Uterus (tissue), 4 donors: ENCODE measurements at places on chromosomes 7 and 10. TPM values are rescaled to one million over a fixed set of nuclear protein-coding genes. Genes with fewer than 3 reads are reported as not detected.

SORCS3 gene
- total RNA-seq: not detected

TMEM209 gene
- 19.4 TPM for total RNA-seq

GRCh38 chr7:21412410-21412851, 15.5 kb upstream of the SP4 start:
- no peaks in the 10 kb centered on the region for H3K36me3 ChIP-seq
- no peaks in the 10 kb centered on the region for H3K27me3 ChIP-seq
- H3K27ac ChIP-seq: no peak overlapping the region
- H3K4me1 ChIP-seq: no peaks in the 10 kb centered on the region

- no peak for DNase-seq
- H3K4me3 ChIP-seq: no peak overlapping the region
- no peaks in the 10 kb centered on the region for H3K4me1 ChIP-seq
- no peak overlapping the region for H3K27ac ChIP-seq
- no peaks in the 10 kb centered on the region for H3K27me3 ChIP-seq
These were observed 327.4 kb downstream of the PLXNA4 start for GRCh38 chr7:132248841-132249240.

DNA sequence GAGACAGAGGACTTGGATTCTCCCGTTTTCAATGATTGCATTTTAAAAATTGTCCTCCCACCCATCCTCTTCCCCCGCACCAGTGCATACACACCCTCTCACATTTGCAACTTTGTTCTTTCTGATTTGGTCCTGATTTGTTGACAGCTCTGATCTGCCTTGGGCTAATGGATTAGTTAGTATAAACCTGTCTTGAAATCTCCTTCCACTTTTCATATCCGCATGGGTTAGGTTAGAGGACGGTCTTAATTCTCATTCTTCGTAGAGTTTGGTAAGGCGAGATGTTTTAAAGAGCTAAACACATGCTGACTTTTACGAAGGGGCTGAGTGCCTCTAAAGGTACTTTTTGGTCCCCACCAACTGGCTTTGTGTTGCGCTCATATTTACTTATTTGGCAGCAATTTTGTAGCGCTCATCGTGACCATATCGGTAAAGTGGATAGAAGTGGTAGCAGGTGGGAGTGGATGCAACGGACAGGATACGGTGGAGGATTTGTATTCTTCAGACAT, 1.1 kb downstream of the AHR start:
- H3K4me1 ChIP-seq: no peaks in the 10 kb centered on the region
- no peak for DNase-seq
- H3K36me3 ChIP-seq: no peaks in the 10 kb centered on the region

- peak; percentile 68 for DNase-seq
- H3K4me3 ChIP-seq: no peak overlapping the region
- H3K36me3 ChIP-seq: no peaks in the 10 kb centered on the region
- H3K4me1 ChIP-seq: peaks cover 5% of the 10 kb centered on the region
- H3K27ac ChIP-seq: peak overlapping the region; percentile 88
These were observed 101.2 kb downstream of the RGS10 start for GRCh38 chr10:119441151-119441821.

DNA sequence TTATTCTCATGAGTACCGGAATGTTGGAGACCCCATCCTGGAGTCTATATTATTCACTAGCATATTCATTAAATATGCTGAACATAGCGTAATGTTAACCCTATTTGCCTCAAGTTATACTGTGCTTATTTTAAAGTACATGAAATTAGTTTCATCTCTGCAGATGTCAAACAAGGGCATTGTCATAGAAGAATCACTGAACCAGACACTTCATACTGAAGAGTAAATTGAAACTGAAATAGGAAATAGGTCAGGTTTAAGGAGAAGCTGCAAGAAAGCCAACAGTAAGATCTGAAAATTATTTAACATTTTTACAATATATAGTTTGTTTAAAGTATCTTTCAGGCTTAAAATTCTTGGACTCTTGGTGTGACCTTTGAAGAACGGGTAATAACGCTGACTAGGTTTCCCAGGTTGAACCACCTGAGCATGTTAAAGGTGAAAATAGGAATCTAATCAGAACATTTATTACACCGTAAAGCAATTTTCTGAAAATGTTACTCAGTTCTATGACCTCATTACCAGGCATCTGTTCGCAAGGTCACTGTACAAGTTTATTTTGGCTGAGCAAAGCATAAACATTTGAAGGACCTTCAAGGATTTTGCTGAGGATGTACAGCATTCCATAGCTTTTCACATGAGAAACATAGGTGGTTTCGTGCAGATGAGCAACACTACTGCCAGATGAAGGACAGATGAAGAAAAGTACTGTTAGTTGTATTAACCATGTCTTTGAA, 82.7 kb downstream of the REEP3 start:
- no peak overlapping the region for H3K4me3 ChIP-seq
- no peaks in the 10 kb centered on the region for H3K4me1 ChIP-seq
- DNase-seq: no peak
- no peaks in the 10 kb centered on the region for H3K27me3 ChIP-seq
- no peak overlapping the region for H3K27ac ChIP-seq
- no peaks in the 10 kb centered on the region for H3K36me3 ChIP-seq

DNA sequence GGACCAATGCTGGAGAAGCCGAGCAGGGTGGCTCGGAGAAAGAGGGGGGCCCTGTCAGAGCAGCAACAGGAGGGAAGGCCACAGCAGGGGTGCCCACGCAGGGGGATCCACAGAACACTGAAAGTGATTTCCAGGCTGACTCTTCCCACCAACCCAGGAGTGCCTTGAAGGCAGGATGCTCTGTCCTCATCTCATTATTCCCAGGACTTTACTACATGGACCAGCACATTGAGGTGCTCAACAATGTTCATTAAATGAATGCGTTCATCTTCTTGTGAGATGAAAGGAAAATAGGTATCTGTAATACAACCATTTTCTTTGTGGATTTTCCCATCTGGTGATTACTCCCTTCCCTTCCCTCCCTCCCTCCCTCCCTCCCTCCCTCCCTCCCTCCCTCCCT, 71.0 kb downstream of the COL26A1 start:
- no peak overlapping the region for H3K27ac ChIP-seq
- no peaks in the 10 kb centered on the region for H3K27me3 ChIP-seq
- H3K36me3 ChIP-seq: no peaks in the 10 kb centered on the region
- H3K4me1 ChIP-seq: no peaks in the 10 kb centered on the region

- no peaks in the 10 kb centered on the region for H3K27me3 ChIP-seq
- no peaks in the 10 kb centered on the region for H3K4me1 ChIP-seq
- no peak overlapping the region for H3K27ac ChIP-seq
- no peak overlapping the region for H3K4me3 ChIP-seq
- DNase-seq: no peak
- no peaks in the 10 kb centered on the region for H3K36me3 ChIP-seq
These were observed 493.8 kb downstream of the TCERG1L start for GRCh38 chr10:130817674-130818073.
